ENCODE measurements at places on chromosomes 1 and 21. TPM values are rescaled to one million over a fixed set of nuclear protein-coding genes. Genes with fewer than 3 reads are reported as not detected.

Gene DNAJC8
- total RNA-seq: 25.9 TPM

Gene PCAT6
- total RNA-seq: not detected

DNA sequence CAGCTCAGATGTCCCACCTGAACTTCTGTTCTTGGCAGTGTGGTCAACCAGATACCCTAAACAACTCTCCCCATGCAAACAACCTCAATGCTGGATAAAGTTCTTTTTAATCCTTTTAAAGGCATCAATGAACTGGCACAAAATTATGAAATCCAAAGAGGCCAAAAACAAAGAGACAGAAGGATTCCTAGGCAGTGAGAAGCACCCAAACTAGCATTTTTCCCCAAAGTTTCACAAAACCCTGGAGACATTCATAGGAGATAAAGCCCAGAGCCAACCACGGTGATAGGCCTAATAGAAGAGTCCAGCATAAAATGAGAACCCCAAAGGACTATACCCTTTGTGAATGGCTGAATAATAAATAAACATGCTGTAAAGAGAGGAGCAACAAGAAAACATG lies 50.7 kb downstream of the MATN1 start:
- no peak for DNase-seq

GRCh38 chr1:32729254-32730046 lies 26.9 kb upstream of the SYNC start:
- no peak for DNase-seq

Gene TSNAX
- total RNA-seq: 11.3 TPM

Gene PDC
- not detected for total RNA-seq

Gene PTAFR
- 1.7 TPM for total RNA-seq

GRCh38 chr1:64581135-64581842 lies 111.4 kb downstream of the CACHD1 start:
- no peak for DNase-seq

GRCh38 chr1:219660666-219661463 lies 48.0 kb upstream of the ZC3H11B start:
- peak; percentile 82 for DNase-seq

DNA sequence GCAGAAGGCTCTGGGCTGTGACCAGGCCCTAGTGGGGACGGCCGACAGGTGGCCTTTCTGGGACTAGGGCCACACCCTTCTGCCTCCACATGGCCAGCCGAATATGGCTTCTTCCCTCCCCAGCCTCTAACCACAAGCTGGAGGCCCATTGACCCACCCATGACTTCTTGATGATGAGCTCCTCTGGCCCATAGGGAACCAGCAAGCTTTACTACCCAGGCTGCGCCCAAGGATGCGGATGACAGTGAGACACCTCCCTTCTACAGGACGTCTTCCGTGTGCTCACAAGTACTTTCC lies 41.0 kb downstream of the LDLRAD2 start:
- DNase-seq: no peak

DNA sequence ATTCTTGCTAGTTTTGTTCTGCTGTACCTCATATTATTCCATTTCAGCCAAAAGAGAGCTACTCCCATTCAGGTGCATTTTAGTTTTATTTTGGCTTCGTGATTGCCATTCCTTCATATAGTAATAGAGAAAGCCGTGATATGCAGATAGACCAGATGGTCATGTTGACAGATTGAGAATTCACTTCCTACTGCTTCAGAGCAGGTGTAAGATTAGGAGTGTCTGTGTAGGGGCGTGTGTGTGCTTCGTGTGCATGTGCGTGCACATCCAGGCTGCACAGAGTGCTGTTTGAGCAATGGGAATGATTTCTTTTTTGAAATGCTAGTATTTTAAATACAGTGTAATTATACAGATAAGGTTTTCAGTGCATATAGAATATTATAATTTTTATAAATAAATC lies 10.3 kb downstream of the NFIA start:
- DNase-seq: no peak

DNA sequence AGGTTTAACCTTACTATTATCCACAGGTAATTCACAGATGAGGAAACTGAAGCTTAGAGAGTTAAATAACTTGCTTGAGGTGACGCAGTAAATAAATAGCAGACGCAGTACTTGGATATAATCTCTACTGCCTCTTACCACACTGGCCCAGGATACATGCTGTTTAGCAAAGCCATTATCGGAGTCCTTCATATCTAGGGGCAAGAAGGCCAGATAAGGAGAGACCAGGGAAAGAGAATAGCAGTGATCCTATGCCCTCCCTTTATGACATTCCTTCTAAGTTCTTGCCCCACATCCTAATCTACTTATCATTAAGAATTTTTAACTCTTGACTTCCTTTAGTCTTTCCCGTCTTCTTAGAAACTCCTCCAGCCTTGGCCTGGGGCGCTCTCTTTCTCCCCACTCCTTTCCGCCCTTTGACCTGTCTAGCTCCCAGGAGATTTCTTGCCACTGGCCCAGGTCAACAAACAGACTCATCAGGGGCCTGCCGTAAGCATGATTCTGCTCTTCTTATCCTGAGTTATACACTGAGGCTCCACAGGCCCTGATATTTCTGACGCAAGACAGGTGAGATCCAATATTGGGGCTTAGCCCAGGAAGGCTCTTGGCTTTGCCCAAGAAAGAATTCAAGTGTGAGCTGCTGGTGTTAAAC lies 11.4 kb upstream of the SLAMF1 start:
- no peak for DNase-seq

Gene GJA8
- total RNA-seq: not detected

Gene AIRE
- not detected for total RNA-seq

GRCh38 chr1:183159960-183160359 lies 26.1 kb upstream of the LAMC2 start:
- peak; percentile 90 for DNase-seq

GRCh38 chr1:204094313-204094729 lies 21.4 kb downstream of the SOX13 start:
- no peak for DNase-seq

DNA sequence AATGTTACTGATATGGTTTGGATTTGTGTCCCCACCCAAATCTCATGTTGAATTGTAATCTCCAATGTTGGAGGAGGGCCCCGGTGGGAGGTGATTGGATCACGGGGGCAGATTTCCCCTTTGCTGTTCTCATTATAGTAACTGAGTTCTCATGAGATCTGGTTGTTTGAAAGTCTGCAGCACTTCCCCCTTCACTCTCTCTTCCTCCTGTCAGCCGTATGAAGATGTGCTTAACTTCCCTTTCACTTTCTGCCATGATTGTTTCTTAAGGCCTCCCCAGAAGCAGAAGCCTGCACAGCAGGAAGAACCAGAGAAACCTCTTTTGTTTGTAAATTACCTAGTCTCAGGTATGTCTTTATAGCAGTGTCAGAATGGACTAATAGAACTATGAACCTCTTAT lies 28.4 kb downstream of the TRIM33 start:
- no peak for DNase-seq

Gene SGIP1
- total RNA-seq: 4.7 TPM

Gene WNT4
- 3.3 TPM for total RNA-seq

Gene CYP2J2
- 96.4 TPM for total RNA-seq

Gene KRTAP13-2
- not detected for total RNA-seq

- no peak for DNase-seq
Measured at GRCh38 chr1:75265792-75266191, 131.6 kb downstream of the LHX8 start.

Gene AZIN2
- 0.95 TPM for total RNA-seq

DNA sequence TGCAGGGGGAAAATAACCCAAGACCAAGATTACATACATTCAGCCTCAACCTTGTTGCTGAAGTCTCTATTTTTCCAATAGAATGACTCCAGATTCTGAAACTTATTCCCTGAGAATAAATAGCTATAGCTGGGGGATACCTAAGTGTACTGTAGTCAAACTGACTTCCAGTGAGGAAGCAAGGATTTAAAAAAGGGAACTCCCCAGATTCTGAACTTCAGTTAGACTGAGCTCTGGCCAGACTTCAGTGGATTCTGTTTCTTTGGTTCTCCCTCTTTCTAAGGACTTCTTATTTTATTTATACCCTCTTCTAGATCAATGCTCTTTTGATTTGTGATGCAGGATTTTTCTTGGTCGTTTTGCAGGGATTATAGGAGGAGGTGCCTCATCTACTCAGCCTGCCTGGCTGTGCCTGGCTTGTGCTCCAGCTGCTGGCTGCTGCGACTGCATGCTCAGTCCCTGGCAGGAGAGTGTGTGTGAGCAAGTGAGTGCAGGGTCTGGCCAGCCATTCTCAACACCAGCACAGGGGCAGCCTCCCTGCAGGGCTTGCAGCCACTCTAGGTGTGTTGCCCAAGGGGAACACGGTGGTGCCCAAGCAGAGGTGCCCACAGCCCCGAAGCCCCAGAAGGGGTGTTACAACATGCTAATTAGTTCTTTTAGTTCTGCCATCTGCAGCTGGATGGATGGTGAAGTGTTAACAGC lies 43.0 kb downstream of the SPATA17 start:
- DNase-seq: no peak

Gene NDUFS2
- 186 TPM for total RNA-seq

DNA sequence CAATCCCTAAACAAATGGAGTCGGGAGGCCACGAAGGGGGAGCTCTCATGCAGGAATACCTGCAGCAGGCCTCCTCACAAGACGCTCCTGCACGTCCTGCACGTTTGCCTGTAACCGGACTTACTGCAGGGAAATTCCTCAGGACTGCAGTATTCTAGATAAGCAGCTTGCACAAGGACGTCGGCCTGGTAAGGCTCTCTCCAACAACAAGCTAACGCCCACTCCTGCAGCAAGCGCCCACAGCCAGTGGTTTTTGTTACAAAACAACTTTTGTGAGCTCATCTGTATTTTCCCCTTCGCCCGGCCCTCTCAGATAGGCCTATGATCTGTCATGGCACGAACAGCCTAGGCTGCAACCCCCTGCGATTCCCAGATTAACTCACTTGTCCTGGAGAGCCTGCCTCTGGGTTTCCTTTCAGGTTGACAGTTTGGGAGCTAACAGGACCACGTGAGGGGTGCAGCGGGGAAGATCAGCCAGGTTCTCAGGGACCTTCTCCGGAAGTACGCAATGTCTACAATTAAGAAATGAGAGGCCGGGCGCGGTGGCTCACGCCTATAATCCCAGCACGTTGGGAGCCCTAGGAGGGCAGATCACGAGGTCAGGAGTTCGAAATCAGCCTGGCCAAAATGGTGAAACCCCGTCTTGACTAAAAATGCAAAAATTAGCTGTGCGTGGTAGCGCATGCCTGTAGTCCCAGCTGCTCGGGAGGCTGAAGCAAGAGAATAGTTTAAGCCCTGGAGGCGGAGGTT lies 921 bp upstream of the MIB2 start:
- DNase-seq: no peak

Gene CFHR4
- total RNA-seq: not detected

GRCh38 chr1:104780470-104781078 lies 1030.9 kb downstream of the AMY1C start:
- no peak for DNase-seq

DNA sequence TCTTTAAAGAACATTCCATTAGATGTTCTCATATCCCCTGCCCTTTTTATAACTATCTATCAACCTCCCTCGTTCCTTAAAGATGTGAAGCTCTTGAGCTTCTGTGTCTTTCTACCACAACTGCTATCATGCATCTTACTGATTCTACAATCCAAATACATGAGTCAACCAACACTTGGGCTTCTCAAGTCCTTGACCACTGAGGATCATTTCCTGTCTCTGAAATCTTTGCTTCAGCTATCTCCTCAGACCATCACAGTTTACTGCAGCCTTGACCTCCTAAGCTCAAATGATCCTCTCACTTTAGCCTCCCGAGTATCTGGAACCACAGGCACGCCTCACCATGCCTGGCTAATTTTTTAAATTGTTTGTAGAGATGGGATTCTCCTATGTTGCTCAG lies 75.2 kb downstream of the FMO4 start:
- no peak for DNase-seq

- no peak for DNase-seq
Measured at GRCh38 chr1:15592285-15592684, 7.4 kb upstream of the AGMAT start.

DNA sequence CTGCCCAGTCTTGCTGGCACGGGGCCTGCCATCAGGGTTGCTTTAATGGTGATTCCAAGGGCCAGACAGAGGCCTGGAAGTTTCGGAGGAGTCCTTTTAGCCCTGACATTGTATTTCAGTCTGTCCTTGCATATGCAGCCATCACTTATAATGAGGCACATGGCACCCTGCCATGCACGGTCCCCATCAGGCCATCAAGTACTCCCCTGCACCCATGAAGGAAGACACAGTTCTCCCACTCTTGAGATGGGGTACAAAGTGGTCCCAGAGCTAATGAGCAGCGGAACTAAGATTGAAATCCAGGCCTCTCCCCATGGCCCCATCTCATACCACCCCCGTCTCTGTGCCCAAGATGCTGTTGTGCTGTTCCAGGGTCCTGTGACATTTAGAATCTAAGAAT lies 596.6 kb downstream of the PTPRU start:
- no peak for DNase-seq

GRCh38 chr1:31814041-31814511 lies 1.7 kb downstream of the SPOCD1 start:
- no peak for DNase-seq

DNA sequence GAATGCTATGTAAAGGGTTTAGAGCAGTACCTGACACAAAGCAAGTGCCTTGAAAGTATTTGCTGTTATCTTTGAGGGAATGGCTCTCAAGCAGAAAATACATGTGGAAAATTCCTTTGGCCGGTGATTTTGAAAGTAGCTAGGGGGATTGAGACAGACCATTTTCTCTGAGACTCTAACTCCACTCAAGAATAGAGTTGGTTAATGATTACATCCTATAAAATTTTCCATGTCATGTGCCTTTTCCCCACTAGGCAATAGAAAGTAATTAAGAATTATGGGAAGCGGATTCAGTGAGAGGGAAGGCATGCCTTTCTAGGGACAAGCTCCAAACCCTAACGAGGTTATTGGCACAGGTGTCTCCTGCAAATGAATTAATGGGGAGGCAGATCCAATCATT lies 276.0 kb downstream of the GPATCH2 start:
- no peak for DNase-seq

Gene CFAP74
- 1.1 TPM for total RNA-seq

DNA sequence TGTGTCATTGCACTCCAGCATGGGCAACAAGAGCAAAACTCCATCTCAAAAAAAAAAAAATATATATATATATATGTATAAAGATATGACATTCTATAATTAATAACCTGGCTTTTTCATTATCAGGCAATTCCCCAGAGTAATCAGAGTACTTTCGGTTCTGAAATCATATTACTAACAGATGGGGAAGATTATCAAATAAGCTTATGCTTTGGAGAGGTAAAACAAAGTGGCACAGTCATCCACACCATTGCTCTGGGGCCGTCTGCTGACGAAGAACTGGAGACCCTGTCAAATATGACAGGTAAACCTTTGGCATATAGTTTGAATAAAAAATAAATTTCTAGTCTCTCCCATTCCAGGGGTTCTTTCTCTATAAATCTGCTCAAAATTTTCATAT lies 58.5 kb upstream of the SH3GLB1 start:
- DNase-seq: no peak
